HCT116 (cell line): ENCODE measurements at places on chromosomes 12 and 14. TPM values are rescaled to one million over a fixed set of nuclear protein-coding genes. Genes with fewer than 3 reads are reported as not detected.
A peak's percentile ranks its signal among the peaks of the same experiment; 100 is the strongest.

- H3K27ac ChIP-seq = no peak overlapping the region
- no peak overlapping the region for H3K4me3 ChIP-seq
- H3K36me3 ChIP-seq = no peaks in the 10 kb centered on the region
Measured at GRCh38 chr14:58899317-58899713, 261.6 kb downstream of the DACT1 start.

GRCh38 chr12:112938751-112939150 is 477 bp downstream of the OAS3 start:
- no peaks in the 10 kb centered on the region for H3K27me3 ChIP-seq
- DNase-seq = no peak
- no peaks in the 10 kb centered on the region; the same call in 1 of the 2 replicates for H3K36me3 ChIP-seq
- H3K27ac ChIP-seq = peak overlapping the region; percentile 68
- peaks cover 22% of the 10 kb centered on the region; the same call in 1 of the 2 replicates for H3K4me1 ChIP-seq
- peak overlapping the region; percentile 67 for H3K4me3 ChIP-seq

- H3K4me1 ChIP-seq = peaks cover 5% of the 10 kb centered on the region
- no peak overlapping the region for H3K27ac ChIP-seq
- H3K27me3 ChIP-seq = no peaks in the 10 kb centered on the region
- no peaks in the 10 kb centered on the region for H3K36me3 ChIP-seq
Measured at GRCh38 chr12:3732901-3733300, 20.0 kb downstream of the CRACR2A start.

The HECTD4 gene
- total RNA-seq = 31.2 TPM

The ERG28 gene
- total RNA-seq = 18.4 TPM

DNA sequence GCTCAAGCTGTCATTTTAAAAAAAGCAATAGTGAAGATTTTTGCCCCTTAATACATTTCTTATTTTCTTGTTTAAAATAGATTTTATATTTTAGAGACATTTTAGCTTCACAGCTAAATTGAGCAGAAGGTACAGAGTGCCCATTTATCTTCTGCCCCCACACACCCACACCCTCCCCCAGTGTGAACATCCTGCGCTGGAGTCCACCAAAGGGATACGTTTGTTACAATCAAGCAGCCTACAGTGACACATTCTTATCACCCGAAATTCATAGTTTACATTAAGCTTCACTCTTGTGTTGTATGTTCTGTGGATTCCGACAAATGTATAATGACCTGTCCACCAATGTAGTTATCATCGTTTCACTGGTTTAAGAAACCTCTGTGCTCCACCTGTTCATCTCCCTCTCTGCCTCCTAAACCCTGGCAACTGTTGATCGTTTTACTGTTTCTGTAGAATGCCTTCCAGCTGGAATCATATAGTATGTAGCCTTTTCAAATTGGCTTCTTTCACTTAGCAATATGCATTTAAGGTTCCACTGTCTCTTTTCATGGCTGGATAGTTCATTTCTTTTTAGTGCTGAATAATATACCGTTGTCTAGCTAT is 91.0 kb upstream of the TRAF3 start:
- H3K4me1 ChIP-seq = no peaks in the 10 kb centered on the region
- H3K4me3 ChIP-seq = no peak overlapping the region
- no peaks in the 10 kb centered on the region for H3K27me3 ChIP-seq
- no peak for DNase-seq
- H3K27ac ChIP-seq = no peak overlapping the region

The KRT82 gene
- total RNA-seq = not detected

DNA sequence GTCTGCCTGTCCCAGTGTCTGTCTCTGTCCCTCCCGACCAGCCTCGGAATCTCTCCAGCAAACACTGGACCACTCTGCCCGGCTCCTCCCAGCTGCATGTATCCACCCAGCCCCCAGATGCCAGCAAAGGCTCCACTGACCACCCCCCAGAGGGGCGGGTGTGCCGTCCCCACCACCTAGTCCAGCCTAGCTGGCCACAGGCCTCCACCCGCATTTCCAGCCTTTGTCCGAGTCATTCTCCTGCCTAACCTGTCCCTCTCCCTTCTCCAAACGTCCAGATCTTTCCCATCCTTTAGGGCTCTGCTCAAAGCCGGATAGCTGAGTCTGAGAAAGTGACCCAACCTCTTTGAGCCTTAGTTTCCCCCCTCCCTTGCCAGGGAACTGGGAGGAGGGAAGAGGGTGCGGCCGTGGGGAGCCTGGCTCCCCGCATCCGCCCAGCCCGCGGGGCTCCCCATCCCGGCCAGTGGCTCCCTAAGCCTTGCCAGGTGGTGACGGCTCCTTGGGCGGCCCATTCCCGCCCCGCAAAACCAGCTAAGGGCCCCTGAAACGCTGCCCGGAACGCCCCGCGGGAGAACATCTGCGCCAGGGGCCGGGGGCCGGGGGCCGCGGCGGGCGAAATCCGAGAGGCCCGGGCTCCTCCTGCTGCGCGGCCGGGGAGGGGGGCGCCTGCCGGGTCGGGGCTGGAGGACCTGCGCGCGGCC is 34.6 kb upstream of the ANKRD9 start:
- no peak for DNase-seq
- no peak overlapping the region for H3K27ac ChIP-seq
- no peaks in the 10 kb centered on the region for H3K36me3 ChIP-seq
- H3K4me3 ChIP-seq = no peak overlapping the region
- peaks cover 7% of the 10 kb centered on the region for H3K4me1 ChIP-seq
- no peaks in the 10 kb centered on the region for H3K27me3 ChIP-seq

DNA sequence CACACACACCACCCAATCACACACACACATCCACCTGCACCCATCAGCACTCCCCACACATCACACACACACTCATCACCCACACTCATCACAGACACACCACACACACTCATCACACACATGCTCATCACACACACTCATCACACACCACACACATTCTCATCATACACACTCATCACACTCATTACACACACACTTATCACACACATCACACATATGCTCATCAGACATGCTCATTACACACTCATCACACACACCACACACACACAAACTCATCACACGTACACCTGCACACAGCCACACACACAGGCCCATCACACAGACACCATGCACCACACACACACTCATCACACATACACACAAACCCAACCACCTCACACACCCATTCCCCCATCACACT is 107.5 kb upstream of the C14orf180 start:
- no peak for DNase-seq
- H3K36me3 ChIP-seq = no peaks in the 10 kb centered on the region
- H3K27ac ChIP-seq = no peak overlapping the region
- peaks cover 15% of the 10 kb centered on the region; the same call in 1 of the 2 replicates for H3K27me3 ChIP-seq
- no peaks in the 10 kb centered on the region for H3K4me1 ChIP-seq
- no peak overlapping the region for H3K4me3 ChIP-seq

The SPX gene
- 0.76 TPM for total RNA-seq

DNA sequence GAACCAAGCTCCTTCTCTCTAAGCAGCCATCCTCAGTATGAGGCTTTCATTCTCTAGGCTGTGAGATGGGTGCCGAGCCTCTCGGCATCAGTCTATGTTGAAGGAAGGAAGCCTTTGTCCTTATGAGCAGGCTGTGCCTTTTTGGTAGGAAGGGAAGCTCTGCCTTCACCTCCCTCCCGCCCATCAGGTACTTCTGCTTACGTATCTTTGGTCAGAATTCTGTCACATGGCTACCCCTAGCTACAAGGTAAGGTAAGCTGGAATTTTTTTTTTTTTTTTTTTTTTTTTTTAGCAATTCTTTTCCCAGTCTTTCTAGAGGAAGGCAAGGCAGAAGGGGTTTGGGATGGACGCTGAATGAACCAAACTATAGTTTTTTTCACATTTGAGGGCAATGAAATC is 16.9 kb downstream of the BATF start:
- no peak overlapping the region for H3K27ac ChIP-seq
- H3K36me3 ChIP-seq = no peaks in the 10 kb centered on the region
- H3K4me3 ChIP-seq = no peak overlapping the region
- H3K27me3 ChIP-seq = no peaks in the 10 kb centered on the region
- no peaks in the 10 kb centered on the region for H3K4me1 ChIP-seq
- DNase-seq = no peak

DNA sequence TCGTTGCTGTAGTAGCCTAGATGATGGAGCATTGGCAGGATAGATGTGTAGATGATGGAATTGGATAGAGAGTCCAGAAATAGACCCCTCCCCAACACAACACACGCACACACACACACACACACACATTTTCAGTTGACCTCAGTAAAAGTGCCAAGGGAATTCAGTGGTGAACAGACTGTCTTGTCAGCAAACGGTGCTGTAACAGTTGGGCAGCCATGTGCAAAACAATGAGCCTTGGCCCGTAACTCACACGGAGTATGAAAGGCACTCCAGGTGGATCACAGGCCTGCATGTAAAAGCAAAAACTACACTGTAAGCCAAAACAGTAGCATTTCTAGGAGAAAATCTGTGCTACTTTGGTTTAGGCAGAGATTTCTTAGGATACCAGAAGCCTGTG is 87.8 kb downstream of the DDX51 start:
- H3K27me3 ChIP-seq = no peaks in the 10 kb centered on the region
- peaks cover 41% of the 10 kb centered on the region for H3K36me3 ChIP-seq
- no peaks in the 10 kb centered on the region for H3K4me1 ChIP-seq
- no peak for DNase-seq
- H3K27ac ChIP-seq = no peak overlapping the region
- H3K4me3 ChIP-seq = no peak overlapping the region

- no peak for DNase-seq
- H3K27me3 ChIP-seq = no peaks in the 10 kb centered on the region
- H3K36me3 ChIP-seq = no peaks in the 10 kb centered on the region
- H3K4me1 ChIP-seq = no peaks in the 10 kb centered on the region
- no peak overlapping the region for H3K27ac ChIP-seq
Measured at GRCh38 chr14:85234156-85235025, 295.6 kb upstream of the FLRT2 start.

GRCh38 chr12:92502417-92503028 is 200.3 kb upstream of the PLEKHG7 start:
- no peak overlapping the region for H3K27ac ChIP-seq
- DNase-seq = no peak
- H3K36me3 ChIP-seq = no peaks in the 10 kb centered on the region
- H3K4me3 ChIP-seq = no peak overlapping the region
- no peaks in the 10 kb centered on the region for H3K4me1 ChIP-seq

GRCh38 chr14:91371011-91371989 is 46.3 kb downstream of the CCDC88C start:
- no peaks in the 10 kb centered on the region; the same call in 1 of the 2 replicates for H3K4me1 ChIP-seq
- no peak for DNase-seq
- no peak overlapping the region for H3K4me3 ChIP-seq
- H3K27me3 ChIP-seq = no peaks in the 10 kb centered on the region
- no peak overlapping the region for H3K27ac ChIP-seq

The TPPP2 gene
- not detected for total RNA-seq

DNA sequence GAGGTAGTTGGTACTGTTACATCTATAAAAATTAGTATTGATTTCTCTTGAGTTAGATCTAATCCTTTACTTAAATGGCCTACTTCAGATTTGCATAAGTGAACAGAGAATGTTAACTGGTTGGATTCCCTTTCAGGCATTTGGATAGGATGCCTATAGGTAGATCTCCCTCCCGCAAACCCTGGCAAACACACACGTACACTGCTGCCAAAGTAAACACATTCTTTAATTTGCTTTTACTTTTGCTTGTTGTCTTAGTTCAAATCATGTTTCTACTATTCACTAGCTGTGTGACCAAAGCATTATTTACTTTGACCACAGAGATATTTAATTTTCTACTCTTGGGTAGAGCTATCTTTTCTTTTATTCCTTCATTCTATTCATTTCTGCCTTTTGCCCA is 936.1 kb upstream of the FBXO33 start:
- H3K4me3 ChIP-seq = no peak overlapping the region
- no peak for DNase-seq
- H3K4me1 ChIP-seq = no peaks in the 10 kb centered on the region
- no peaks in the 10 kb centered on the region for H3K36me3 ChIP-seq

DNA sequence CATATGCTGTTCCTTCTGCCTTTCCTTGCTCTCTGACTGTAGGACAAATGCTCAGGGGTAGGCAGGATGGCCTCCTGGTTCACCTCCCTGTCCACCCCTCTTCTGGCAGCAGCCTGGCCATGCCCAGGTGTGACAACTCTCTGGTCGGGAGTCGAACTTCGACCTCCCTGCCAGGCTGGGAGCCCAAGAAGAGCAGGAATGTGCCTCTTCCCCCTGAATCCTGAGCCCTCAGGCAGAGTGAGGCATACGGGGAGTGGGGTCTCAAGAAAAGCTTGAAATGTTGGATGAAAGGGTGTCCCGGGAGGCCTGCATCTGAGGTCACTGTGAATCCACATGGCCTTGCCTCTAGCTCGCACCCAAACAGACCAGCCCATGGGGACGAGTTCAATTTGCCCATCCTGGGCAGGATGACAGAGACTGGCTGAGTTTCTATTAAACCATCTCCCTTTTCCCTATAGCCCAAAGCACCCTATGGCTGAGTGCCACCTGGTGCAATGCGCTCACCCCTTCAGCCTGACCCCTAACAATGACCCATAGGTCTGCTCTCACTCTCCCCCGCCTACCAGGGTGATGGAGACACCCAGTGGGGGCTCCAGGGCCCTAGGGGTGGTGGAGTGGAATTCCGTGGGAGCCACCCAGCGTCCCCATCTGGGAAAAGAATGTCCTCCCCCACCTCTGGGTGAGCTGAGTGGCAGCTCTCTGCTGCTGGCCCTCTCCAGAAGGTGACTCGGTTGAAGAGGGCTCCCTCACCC is 52.9 kb upstream of the DIO3 start:
- DNase-seq = no peak
- H3K4me3 ChIP-seq = no peak overlapping the region
- no peaks in the 10 kb centered on the region for H3K36me3 ChIP-seq
- no peak overlapping the region for H3K27ac ChIP-seq
- H3K4me1 ChIP-seq = no peaks in the 10 kb centered on the region

DNA sequence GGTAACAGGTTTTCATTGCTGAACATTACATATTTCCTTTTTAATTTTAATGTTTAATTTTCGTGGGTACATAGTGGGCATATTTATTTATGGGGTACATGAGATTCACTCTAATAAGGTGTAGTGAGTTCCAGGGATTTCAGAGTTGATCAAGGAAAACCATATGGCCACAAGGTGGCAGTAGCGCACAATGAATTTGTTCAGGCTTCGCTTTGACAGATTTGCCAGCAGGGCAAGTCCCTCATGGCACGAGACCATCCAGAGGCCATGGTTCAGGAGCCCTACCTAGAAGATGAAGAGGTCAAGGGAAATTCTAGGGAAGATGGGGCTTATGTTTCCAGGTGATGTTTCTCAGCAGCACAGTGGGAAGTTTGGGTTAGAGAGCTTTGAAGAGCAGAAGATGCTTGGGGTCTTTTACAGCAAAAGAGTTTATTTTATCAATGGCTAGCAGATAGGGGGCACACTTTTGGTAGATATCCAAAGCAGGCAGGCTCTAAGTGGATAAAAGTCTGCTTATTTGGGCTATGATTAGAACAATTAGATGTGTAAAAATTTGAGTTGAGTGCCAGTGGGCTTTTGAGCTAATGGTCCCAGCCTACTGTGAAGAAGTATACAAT is 1004.4 kb downstream of the AACS start:
- no peak overlapping the region for H3K27ac ChIP-seq
- DNase-seq = peak; percentile 45
- no peaks in the 10 kb centered on the region for H3K36me3 ChIP-seq
- H3K4me3 ChIP-seq = no peak overlapping the region

GRCh38 chr14:55921511-55921910 is 196.7 kb upstream of the PELI2 start:
- peaks cover 12% of the 10 kb centered on the region for H3K27me3 ChIP-seq
- no peak overlapping the region for H3K4me3 ChIP-seq
- DNase-seq = no peak

GRCh38 chr12:7793211-7793610 is 4.0 kb downstream of the NANOG start:
- no peaks in the 10 kb centered on the region for H3K27me3 ChIP-seq
- no peak for DNase-seq
- no peaks in the 10 kb centered on the region for H3K4me1 ChIP-seq
- H3K36me3 ChIP-seq = no peaks in the 10 kb centered on the region

GRCh38 chr12:113244047-113244460 is 22.8 kb downstream of the TPCN1 start:
- no peaks in the 10 kb centered on the region for H3K36me3 ChIP-seq
- H3K27ac ChIP-seq = no peak overlapping the region
- no peaks in the 10 kb centered on the region for H3K27me3 ChIP-seq
- peaks cover 22% of the 10 kb centered on the region for H3K4me1 ChIP-seq

The MIPOL1 gene
- total RNA-seq = 15.4 TPM
